ENCODE measurements at places on chromosomes 12 and 14. TPM values are rescaled to one million over a fixed set of nuclear protein-coding genes. Genes with fewer than 3 reads are reported as not detected.

Gene ANAPC7
- 84.0 TPM for total RNA-seq

Gene OTOGL
- not detected for total RNA-seq

GRCh38 chr12:65776994-65777393 lies 47.3 kb upstream of the HMGA2 start:
- H3K27me3 ChIP-seq = peaks cover 21% of the 10 kb centered on the region
- no peak overlapping the region for H3K27ac ChIP-seq
- no peaks in the 10 kb centered on the region for H3K36me3 ChIP-seq
- DNase-seq = no peak
- no peak overlapping the region for H3K4me3 ChIP-seq
- no peaks in the 10 kb centered on the region for H3K4me1 ChIP-seq

DNA sequence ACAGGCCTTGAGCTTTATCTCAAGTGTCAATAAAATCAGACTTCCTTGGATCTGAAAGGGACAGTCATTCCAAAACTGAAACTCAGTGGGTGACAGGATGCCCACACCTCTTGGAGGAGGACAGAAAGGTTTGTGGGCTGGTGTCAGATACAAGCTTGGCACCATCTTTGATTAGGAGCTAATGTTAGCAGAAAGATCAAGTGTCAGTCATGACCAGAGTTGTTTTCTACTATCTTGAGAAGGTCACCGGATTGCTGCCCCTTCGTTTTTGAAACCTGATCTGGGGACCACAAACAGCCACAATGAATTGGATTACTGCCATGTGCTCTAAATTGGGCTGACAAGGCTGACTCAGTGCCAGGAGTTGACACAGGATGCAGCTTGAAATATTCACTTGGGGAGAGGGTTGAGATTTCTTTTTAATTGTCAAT lies 88.3 kb downstream of the OTOGL start:
- no peaks in the 10 kb centered on the region for H3K36me3 ChIP-seq
- peaks cover 2% of the 10 kb centered on the region for H3K4me1 ChIP-seq
- no peaks in the 10 kb centered on the region for H3K27me3 ChIP-seq
- no peak for DNase-seq
- no peak overlapping the region for H3K4me3 ChIP-seq

- no peaks in the 10 kb centered on the region for H3K27me3 ChIP-seq
- H3K4me3 ChIP-seq = peak within 1 kb of the TSS; percentile 99
- H3K4me1 ChIP-seq = peaks cover 73% of the 10 kb centered on the region
- DNase-seq = peak; percentile 95
- peak within 1 kb of the TSS; percentile 97 for H3K27ac ChIP-seq
Measured at GRCh38 chr12:14961466-14962152, at the start of gene ARHGDIB. TSS of gene ARHGDIB (minus strand) at chr12:14961601. CDS start at chr12:14950712, 10,889 bp downstream.

Data from naive thymus-derived CD8-positive, alpha-beta T cell (primary cell).